ENCODE measurements at places on chromosomes 5 and 9.

DNA sequence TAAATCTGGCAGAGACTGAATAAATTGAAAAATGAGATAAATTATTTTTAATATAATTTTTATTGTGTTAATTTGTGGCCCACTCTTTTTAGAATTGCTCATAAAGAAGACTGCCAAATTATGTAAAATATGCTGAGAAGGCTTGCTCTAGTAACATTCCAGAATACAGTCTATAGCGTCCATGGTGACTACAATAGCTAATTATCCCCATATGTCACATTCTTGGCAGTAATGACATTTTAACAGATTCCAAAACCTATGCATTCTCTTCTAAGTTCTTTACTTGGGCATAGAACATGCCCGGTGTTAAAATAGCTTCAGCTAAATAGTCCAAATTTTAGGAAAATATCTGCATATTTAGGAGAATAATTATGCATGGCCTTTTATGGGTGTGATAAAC, 697.0 kb upstream of the SEMA6A start:
- DNase-seq: no peak

GRCh38 chr9:80175286-80176150, 603.8 kb downstream of the TLE4 start:
- no peak for DNase-seq

GRCh38 chr5:126995689-126996088, 34.7 kb downstream of the MARCHF3 start:
- no peak for DNase-seq

DNA sequence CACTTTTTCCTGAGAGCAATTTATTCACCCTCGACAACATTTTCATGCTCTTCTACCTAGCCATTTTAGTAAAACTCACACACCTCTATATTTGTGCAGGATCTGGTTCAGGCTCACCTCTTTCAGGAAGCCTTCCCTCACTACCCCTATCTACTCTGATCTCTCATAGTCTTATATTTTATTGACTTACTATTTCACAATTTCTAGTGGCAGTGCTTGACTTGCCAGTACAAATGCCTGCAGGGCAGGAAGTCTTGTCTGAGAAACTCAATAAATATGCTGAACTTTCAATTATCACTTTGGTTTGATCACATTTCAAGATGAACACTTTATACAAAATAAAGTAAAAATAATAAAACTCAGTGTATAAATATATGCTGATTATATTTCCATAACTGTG, 226.8 kb downstream of the CETN3 start:
- DNase-seq: no peak

Measured in activated CD4-positive, CD25-positive, alpha-beta regulatory T cell treated with anti-CD3 and anti-CD28 coated beads, Interleukin-2, amount 50 U/mL, for 72 hours (primary cell).